Stimulated activated CD4-positive, alpha-beta T cell treated with anti-CD3 and anti-CD28 coated beads, TNF-alpha, amount 100 ng/mL, for 4 hours (primary cell): ENCODE measurements at places on chromosomes 12 and 14.

GRCh38 chr12:108302403-108303311 is 36.5 kb downstream of the CMKLR1 start:
- DNase-seq: no peak

DNA sequence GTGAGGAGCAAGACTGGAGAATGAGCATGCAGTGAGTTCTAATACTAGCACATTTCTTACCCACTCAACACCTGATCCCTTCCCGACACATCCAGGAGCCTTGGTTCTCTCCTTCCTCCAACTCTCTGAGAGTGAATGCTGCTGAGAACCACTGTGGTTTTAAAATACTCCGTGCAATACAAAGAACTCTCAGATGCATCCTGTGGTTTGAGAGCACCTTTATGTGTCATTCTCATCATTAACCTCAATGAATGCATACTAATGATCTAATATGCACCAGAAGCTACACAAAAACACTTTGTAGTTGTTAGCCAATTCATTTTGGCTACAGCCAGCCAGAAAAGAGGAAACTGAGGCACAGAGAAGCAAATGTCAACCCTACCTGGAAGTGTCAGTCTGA is 87.6 kb downstream of the GALNT8 start:
- no peak for DNase-seq

GRCh38 chr12:13093191-13093847 is 10.1 kb downstream of the GSG1 start:
- no peak for DNase-seq

DNA sequence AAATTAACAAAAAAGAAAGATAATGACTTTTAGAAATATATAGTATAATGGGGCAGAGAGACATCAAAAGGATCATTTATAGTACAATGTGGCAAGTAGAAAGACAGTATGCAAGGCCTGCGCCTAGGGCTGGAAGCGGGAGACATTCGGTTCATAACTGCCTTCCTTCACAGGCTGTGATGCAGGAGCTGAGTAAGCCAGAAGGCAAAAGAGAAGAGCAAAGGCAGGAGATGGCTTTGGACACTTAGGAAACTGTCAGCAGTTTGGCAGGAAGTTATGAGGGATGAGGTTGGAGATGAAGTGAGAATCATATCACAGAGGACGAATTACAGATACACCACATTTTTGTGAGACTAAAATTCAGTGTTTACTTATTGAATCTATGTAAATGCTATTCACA is 97.8 kb downstream of the EPS8 start:
- DNase-seq: no peak

DNA sequence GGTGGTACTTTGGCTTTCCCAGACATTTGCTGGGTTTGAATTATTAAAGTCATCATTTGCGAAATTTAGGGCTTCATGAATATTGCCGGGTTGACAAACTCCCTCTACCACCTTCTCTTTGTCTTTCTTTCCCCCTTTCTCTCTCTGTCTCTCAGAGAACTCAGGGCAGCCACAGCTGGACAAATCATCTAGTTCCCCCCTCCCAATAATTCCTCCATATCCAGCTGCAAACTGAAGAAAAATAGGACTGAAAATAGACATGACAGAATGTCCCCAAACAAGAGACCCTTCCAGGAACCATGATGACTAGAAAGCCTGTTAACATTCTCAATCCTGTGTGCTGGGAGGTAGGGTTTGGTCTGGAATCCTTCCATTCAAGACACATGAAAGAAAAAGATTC is 67.1 kb upstream of the TBX5 start:
- DNase-seq: no peak

DNA sequence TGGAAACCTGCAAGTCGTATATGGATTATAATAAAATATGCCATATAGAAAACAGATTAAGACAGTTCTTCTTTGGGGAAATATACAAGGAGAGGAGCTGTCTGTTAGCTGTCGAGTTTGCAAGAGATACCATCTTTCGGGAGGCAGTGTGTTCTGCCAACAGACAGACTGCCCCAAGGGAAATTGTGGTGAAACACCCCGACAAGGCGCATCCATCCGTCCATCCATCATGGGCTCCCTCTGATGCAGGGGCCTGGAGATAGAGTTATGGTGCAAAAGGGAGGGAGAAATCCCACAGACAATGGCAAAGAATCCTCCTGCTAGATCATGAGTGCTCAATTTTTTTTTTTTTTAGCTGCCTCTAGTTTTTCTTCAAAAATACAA is 156.3 kb downstream of the DPF3 start:
- no peak for DNase-seq

- DNase-seq: no peak
Observed at GRCh38 chr12:89994911-89995310, 286.3 kb upstream of the ATP2B1 start.
